ENCODE measurements at places on chromosomes 6 and 20.
A peak's percentile ranks its signal among the peaks of the same experiment; 100 is the strongest.

- DNase-seq = no peak
These were observed 133.8 kb upstream of the CCN2 start for GRCh38 chr6:132084811-132085509.

DNA sequence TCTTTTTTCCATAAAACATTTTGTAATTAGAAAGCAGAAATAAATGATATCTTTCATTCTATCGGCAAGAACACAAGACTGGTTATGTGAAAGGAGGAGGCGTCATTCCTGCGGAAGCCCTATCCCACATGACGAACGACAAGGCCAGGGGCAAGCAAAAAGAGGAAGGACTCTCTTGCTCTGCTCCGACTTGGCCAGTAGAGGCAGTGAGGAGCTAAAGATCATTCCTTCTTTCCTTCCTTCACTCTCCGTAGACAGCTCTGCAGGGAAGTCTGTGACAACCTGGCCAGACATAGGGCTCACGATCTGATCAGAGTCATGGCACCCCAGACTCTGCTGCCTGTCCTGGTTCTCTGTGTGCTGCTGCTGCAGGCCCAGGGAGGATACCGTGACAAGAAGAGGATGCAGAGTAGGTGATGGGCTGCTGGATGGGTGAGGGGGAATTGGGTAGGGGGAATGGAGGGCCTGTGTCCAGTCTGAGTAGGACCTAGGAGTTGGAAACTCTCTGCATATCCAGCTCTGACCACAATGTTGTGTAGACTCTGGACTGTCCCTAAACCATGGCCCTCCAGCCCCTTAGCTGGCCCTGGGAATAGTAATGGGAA lies at the start of gene WFDC10A:
Gene WFDC10A (plus strand): TSS at position 244 of the 605 bp plus-strand sequence. CDS start 75 bp downstream, at position 319.
- DNase-seq = peak; percentile 63

GRCh38 chr20:50242863-50243609 lies 52.4 kb downstream of the CEBPB start:
- DNase-seq = peak; percentile 85

- DNase-seq = no peak
These were observed 610.4 kb upstream of the IMPG1 start for GRCh38 chr6:76682842-76683241.

DNA sequence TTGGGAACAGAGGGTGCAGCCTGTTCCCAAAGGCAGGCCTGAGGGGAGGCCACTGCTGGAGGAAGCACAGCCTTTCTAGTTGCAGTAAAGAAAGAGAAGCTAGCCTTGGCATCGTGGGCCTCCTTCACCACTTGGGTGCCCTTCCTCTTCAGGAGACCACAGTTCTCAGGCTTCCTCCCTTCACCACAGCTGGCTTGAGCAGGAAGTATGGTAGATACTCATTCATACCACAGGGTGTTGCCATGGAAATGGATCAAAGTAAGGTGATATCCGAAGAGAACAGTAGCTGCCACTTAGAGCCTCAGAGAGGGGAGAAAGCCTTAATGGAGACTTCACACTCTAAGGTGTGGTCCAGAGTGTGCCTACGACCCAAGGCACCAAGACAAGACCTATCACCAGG lies 120.4 kb upstream of the RIPOR2 start:
- no peak for DNase-seq

GRCh38 chr6:43742931-43743632 lies 26.9 kb upstream of the VEGFA start:
- peak; percentile 52 for DNase-seq

- no peak for DNase-seq
These were observed 40.3 kb upstream of the TBX18 start for GRCh38 chr6:84804720-84805119.

DNA sequence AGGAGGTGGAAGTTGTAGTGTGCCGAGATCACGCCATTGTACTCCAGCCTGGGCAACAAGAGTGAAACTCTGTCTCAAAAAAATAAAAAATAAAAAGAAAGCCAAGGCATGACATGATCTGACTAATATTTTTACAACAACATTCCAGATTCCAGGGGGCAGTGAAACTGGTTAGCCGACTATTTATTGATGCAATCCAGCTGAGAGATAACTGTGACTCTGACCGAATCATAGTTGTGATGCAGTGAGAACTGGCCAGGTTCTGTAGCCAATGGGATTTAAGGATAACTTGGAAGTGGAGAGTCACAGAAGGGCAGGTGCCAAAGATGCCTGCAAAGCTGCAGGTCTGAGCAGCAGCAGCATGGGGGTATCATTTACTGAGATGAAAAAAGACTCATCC lies 82.9 kb upstream of the TSHZ2 start:
- DNase-seq = no peak

GRCh38 chr6:96197241-96197640 lies 181.5 kb downstream of the FUT9 start:
- DNase-seq = no peak

- DNase-seq = no peak
These were observed 849 bp downstream of the GSTA4 start for GRCh38 chr6:52994031-52994838.

- no peak for DNase-seq
These were observed 83.1 kb upstream of the TOX2 start for GRCh38 chr20:43831481-43832065.

DNA sequence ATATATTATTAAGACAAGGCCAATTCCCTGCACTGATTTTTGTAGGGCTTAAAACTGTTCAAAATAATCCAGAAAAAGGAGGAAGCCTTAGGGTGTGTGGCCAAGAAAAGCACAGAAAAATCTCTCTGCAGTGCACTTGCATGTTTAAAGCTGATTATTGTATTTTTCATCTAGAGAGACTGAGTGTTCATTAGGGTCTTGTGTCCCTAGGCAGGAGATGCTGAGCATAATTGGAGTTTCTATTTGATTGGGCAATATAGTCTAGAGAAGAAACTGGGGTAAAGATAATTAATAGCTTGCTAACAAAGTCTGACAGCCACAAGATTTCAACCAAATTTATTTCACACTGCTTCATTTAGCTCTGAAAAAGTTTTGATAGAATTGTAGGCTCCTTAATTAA lies 2.4 kb downstream of the FLRT3 start:
- no peak for DNase-seq

GRCh38 chr6:97586344-97586743 lies 303.3 kb upstream of the MMS22L start:
- DNase-seq = no peak

- DNase-seq = no peak
These were observed 148.5 kb upstream of the BEND6 start for GRCh38 chr6:56806368-56806767.

DNA sequence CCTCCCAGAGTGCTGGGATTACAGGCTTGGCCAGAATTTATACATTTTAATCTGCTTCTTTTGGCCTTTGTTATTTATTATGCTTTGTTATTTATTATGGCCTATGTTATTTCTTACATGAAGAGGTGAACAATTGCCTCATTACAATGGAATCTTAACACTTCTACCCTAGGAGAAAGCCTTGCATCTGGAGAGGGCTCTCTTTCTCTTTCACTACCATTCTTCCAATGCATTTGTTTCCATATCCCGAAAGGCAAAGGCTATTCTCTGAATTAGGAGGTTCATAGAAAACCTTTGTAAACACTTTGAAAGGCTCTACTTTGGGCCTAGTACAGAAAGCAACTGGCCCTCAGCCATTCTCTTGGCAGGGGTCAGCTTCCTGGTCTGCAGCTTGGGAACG lies 19.9 kb upstream of the DEK start:
- DNase-seq = no peak

DNA sequence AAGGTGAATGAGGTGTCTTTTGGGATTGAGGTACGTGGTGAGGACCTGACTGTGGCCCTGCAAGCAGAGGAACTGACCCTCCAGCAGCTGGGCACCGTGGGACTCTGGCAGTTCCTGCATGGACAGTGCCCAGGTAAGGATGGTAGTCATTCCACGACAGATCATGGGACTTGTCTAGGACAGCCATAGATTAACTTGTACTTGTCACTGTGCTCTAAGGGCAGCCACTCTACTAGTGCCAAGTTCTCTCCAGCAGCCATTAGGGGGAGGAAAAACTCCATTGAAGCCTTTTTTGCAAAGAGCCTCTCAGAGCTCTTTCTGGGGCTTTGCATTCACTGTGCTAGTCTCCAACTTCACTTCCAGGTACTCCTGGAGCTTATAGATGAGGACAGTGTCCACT lies 20.4 kb downstream of the TAF11 start:
- DNase-seq = no peak

GRCh38 chr20:20691477-20692235 lies 20.8 kb downstream of the RALGAPA2 start:
- DNase-seq = no peak

DNA sequence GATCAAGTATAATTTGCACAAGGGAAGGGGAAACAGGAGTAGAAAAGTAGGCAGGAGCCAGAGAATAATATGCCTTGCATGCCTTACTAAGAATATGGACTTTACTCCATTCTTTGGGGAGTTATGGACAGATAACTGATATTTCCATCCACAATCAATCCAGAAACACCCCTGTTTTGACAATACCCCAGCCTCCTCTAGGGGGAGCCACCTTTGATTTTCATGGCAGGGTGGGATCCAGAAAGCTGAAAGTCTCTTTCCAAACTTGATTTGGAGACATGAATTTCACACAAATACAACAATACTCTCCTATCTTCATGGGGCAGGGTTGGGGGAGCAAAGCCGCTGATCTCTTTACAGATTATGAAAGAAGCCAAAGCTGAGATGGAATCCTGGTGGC lies 404.1 kb downstream of the FOXA2 start:
- no peak for DNase-seq

- DNase-seq = no peak
These were observed 98.1 kb upstream of the TOP1 start for GRCh38 chr20:40930561-40930960.

- no peak for DNase-seq
These were observed 48.0 kb downstream of the RARS2 start for GRCh38 chr6:87541744-87542143.

GRCh38 chr6:30211899-30212298 lies 1.3 kb downstream of the TRIM26 start:
- DNase-seq = no peak

DNA sequence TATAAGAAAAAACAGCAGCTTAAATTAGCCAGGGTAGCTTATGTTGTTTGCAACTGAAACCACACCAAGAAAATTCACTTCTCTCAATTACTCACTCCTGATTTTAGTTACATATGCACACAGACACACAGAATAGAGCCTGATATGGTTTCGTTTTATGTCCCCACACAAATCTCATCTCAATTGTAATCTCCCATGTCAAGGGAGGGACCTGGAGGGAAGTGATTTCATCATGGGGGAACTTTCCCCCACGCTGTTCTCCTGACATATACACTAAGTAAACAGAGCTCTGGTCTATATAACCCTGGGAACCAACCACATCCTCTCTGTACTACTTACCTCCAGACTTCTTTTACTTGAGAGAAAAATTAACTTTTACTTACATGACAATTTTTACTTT lies 9.8 kb downstream of the OR12D1 start:
- DNase-seq = no peak
